ENCODE measurements at places on chromosomes 5 and 9.

DNA sequence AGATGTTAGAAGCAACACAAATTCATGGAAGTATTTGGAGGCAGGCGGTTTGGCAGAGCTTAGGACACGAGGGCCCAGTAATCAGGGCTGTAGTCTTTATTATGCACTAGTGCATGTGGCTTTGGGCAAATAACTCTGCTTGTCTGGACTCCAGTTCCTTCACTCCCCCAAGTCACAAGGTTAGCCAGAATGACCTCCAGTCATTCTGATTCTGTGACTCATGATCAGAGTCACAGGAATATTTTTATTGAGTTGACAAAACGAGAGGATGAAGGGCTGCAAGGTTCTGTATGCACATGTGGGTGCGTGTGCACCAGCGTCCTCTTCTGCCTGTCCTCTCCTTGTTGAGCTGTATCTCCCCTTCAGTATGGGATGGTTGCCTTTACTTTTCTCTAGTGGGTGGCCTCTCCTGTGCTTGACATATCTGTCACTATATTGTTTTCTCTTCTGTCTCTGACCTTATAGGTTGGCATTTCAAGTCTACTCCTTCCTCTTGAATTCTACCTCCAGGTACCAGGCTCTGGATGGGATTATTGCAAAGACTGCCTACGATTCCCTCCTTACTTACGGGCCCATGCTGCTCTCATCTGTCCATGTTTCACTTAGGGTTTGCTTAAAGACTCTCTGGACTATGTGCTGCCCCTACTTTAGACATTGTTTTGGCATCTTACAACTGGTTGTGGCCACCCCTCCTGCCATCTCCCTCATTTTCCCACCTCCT, 94.6 kb downstream of the KDM4C start:
- DNase-seq, result peak; percentile 11

GRCh38 chr5:93395010-93395409, 186.0 kb downstream of the NR2F1-AS1 start:
- DNase-seq, result no peak

DNA sequence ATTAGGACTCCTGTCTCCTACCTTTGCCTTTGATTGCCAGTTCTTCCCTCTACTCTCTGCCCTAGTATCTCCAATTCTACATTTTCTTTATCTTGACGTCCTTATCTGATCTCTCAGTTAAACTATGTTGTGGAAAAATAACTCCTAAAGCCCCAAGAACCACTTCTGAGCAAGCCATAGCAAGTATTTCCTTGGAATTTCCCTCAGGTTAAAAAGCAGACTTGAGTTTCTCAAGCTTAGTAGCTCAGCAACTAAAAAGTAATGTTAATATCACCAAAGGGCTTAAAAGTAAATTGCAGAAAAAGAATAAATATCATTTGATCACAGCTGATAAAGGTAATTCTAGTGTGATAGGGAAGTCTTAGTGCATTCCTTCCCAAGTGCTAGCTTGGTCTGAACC, 13.2 kb upstream of the HSPB3 start:
- DNase-seq, result no peak

- DNase-seq, result no peak
These were observed 28.4 kb upstream of the GADD45G start for GRCh38 chr9:89576404-89576839.

GRCh38 chr9:83962165-83962564, 17.9 kb downstream of the HNRNPK start:
- no peak for DNase-seq

DNA sequence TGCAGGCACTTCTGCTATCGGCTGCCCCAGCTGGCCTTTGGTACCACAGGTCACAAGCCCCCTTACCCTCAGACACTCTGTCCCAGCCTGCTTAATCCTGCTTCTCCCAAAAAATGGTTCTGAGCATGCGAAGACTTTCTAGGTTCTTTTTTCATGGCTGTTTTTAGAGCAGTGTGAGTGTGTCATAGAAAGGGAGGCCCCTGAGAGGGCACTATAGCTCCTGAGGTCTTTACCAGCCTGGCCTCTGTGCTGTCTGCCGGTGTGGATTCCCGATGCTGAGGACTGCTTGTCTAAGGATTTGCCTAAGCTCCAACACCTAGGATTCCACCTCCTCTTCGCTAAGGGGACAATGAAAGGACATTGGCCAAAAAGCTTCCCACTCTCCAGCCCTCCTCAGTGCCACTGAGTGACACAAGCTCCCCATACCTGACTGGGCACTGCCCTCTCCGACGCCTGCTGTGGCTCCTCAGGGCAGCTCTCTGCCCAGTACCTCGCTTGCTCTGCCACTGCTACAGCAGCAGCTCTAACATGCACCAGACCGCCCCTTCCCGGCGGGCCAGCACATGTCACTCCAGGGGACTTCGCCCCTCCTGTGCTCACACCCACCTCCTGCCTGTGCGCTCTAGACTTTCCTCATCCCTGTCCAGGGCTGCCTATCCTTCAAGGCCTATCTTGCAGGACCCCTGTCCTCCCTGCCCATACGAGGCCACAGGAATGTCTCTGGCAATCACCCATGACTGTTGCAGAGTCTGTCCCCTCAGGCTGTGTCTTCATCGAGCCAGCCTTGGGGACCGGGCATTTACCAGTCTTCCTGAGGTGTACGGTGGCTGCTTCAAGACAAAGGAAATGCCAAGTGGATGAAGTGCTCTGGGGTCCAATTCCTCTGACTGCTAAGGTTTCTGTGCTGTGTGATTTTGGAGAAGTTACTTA, 21.0 kb downstream of the MACROH2A1 start:
- DNase-seq, result no peak

DNA sequence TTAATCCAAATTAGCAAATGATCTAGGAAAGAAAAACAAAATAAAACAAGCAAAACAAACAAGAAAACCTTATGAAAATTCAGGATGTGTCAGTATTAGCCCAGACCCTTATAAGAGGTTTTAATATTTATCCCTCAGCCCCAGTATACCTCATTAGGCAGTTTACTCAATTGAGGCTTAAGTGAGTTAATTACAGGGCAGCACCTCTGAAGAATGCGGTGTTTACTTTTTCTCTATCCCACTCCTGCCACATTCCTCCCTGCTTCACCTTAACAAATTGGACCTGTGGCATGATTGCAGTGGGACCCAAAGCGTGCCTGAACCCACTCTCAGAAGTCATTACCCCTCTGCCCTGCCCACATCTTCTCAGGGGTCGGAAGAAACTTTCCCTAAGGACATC, 67.1 kb downstream of the SIL1 start:
- no peak for DNase-seq

DNA sequence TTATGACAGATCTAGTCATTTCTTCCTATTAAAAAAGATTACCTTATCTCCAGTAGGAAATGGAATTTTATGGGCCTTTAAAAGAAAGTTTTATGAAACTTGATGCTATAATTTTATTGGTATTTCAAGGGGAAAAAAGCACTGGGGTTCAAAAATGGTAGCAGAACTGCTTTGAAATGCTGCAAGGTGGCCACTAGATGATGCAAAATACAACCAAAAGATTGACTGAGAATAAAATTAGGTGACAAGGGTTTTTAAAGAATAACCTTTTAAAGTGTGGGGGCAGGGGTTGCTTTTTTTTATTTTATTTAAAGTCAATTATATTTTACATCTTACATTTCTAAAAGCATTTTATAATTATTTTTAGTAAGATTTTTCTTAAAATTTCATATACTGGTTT, 61.7 kb downstream of the KLF9 start:
- no peak for DNase-seq

DNA sequence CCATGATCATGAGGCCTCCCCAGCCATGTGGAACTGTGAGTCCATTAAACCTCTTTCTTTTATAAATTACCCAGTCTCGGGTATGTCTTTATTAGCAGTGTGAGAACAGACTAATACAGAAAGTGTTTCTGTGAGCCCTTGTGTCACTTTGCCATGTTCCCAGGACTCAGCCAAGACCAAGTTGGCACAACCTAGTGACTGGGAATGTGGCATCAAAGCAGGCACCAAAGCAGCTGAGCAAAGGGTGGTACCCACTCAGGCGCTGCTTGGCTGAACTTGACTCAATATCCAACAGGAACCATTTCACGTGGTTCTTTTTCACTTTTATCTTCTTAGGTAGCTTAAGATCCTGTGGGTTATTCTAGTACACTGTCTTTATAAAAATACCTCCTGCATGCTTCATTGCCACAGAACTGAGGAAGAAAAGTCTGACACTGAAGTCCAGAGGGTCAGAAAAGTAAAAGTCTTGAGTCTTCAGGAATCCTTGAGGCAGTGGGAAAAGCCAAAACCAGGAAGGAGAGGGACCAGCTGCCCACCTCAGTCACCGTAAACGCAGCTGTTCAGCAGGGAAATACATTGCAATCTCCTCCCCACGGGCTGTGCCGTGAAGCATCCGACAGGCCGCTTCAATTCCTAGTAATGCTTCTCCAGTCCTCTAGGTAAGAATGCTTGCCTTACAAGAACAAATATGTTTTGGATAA, 90.5 kb upstream of the RETREG1 start:
- no peak for DNase-seq

GRCh38 chr5:176485176-176485575, 37.0 kb downstream of the FAF2 start:
- DNase-seq, result no peak

- no peak for DNase-seq
These were observed 103.8 kb downstream of the DRD1 start for GRCh38 chr5:175340180-175340579.

DNA sequence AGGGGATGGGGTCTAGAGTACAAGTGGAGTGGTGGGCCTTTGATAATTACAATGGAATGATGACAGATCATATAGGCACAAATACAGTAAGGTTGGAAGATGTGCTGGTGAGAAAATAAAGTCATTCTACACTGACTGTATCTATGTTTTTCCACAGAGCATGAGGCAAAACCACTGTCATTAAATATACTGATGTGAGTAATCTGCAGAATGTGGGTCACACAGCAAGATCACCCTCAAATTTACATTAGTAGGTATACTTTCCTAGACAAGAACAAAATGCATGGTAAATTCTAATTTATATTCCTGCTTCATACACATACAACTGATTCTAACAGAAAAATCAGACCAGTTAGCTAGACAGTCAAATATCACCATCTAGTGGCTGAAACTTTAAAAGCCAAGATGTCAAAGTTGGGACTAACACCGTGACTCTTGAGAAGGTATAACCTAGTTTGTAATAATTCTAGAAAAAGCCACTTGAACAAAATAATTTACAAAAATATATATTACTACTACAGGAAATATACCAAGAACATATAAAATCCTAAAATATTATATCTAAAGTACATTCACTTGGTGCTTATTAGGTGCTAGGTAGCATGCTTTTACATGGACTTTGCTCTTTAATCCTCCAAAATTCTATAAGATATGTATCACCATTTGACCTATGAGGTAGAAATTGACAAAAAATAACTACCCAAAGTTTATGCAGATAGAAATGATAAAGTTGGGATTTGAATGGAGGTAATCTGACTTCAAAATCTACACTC, 19.5 kb downstream of the TTC33 start:
- DNase-seq, result no peak

GRCh38 chr9:111016426-111017045, 21.7 kb downstream of the LPAR1 start:
- no peak for DNase-seq

DNA sequence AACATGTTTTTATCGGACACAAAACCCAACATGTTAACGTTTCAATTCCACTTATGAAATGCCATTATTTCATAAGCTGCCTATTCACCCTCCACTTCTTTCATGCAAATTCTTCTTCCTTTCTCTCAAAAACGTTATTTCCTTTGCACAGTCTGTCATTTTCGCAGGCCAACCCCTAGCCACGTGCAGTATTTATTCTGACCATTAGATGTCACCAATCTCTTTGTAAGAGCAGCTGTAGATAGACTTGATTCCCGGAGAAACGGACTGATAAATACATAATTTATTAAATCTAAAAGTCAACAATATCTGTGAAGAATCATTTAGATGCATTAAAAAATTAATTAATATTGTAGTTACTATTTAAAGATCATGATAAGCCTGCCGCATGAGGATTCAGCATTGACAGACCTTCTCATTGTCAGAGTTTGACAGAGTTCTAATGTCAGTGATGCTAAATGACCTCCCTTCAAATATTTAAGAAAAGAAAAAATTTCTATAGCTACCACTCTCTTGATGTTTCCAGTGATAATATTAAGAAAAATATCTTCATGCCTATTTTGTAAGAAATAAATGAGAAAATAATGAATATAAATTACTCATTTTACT, 933.6 kb downstream of the CDH12 start:
- no peak for DNase-seq

GRCh38 chr5:17223367-17224185, 6.1 kb downstream of the BASP1 start:
- DNase-seq, result no peak

- DNase-seq, result no peak
These were observed 19.3 kb downstream of the BRD9 start for GRCh38 chr5:873328-873727.

DNA sequence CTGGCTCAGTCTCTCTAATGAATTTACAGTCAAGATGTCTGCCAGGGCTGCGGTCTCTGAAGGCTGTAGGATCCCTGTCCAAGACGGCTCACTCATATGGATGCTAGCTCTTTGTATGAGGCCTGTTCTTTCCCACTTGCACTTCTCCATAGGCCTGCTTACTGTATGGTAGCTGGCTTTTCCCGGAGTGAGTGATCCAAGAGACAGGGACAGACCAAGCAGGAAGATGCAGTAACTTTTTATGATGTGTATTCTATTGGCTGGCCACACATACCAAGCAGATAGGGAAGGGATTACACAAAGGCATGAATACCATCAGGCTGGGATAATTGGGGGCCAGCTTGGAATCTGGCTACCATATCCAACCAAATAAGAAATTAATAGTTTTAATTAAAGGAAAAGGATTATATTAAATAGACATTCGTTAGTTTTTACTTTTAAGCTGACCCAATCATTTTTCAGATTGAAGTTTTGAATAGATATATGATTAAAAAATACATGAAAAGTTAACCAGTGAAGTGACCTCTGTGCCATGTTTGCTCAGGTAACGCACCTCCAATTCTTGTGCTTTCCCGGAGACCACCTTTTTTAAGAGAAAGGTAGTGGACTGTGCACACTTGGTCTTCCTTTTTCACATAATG, 20.6 kb downstream of the NSD1 start:
- peak; percentile 24 for DNase-seq

- no peak for DNase-seq
These were observed 12.5 kb upstream of the CHD1 start for GRCh38 chr5:98941131-98941883.

GRCh38 chr5:99453196-99453595, 524.4 kb upstream of the CHD1 start:
- DNase-seq, result no peak

GRCh38 chr5:64685866-64686265, 4.4 kb upstream of the SHISAL2B start:
- no peak for DNase-seq

- DNase-seq, result no peak
These were observed 206.2 kb downstream of the DCP2 start for GRCh38 chr5:113182658-113183344.
